Hindlimb muscle (tissue), 1 donor: ENCODE measurements at places on chromosomes 7 and 10. TPM values are rescaled to one million over a fixed set of nuclear protein-coding genes. Genes with fewer than 3 reads are reported as not detected.

Gene STOX1
- polyA plus RNA-seq = 2.3 TPM

Gene SHH
- 0.10 TPM for polyA plus RNA-seq

Gene MOGAT3
- polyA plus RNA-seq = not detected

Gene DUSP5
- polyA plus RNA-seq = 4.2 TPM

Gene PANK1
- 16.0 TPM for polyA plus RNA-seq

Gene MKX
- polyA plus RNA-seq = 0.93 TPM

Gene CAV1
- 196 TPM for polyA plus RNA-seq

Gene AKR1C2
- polyA plus RNA-seq = 5.7 TPM

- peak; percentile 19 for DNase-seq
These were observed 49.7 kb downstream of the BZW2 start for GRCh38 chr7:16695621-16696237.

DNA sequence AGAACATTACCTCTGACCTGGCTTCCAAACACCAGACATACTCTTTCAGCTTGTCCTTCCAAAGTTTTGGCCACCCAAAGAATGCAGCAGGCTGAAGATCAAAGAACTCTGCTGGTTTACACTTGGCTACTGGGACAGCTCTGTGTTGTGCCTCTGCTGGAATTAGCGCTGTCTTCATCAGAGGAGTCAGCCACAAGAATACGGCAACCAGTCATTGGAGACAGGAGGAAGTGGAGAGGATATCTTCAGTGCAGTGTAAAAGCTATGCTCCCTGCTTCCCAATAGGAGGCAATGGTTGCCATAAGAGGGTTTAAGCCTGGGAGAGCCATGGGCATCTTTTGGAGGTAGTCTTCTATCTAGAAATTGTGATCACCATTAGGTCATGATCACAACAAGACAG lies 126.7 kb upstream of the WNT16 start:
- DNase-seq = no peak

DNA sequence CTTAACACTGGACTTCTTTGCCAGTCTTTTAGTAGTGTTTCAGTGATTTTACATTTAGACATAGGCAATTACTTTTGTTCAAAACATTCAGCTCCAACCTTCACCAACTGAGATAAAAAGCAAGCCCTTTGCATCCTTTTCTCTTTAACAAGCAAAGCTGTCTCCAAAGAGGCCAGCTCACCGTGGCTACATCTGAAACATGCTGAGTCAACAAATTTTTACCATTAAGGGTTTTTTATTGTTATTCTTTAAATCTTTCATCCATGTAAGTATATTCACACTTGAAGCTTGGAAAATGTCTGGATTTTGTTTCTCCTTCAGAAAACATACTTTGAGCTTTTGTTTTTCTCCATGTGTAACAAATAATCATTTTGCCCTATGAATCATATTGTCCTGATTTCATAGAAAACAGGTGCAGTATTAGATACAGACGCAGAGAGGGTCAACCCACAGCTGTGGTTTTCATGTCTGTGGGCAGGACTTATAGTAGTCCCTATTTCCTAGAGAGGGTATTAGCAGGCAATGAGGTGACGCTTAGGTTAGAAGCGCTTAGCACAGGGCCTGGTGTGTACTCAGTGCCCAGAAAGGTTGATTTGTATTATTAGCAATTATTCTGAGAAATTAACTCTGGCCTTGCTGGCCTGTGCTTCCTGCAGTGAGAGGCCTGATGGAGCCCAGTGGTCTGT lies 99.5 kb downstream of the MKI67 start:
- DNase-seq = no peak

DNA sequence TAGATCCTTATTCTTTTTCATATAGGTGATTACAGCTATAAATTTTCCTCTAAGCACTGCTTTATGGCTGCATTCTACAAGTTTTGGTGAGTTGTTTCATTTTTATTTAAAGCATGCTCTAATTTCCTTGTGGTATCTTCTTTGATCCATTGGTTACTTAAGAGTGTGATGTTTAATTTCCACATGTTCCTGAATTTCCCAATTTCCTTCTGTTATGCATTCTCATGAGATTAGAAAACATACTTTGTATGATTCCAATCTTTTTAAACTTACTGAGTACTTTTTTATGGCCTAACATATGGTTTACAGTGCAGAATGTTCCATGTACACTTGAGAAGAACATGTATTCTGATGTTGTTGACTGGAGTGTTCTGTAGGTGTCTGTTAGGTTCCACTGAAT lies 53.4 kb downstream of the MYL10 start:
- no peak for DNase-seq

- DNase-seq = no peak
These were observed 1.1 kb downstream of the MEPCE start for GRCh38 chr7:100430493-100431285.

DNA sequence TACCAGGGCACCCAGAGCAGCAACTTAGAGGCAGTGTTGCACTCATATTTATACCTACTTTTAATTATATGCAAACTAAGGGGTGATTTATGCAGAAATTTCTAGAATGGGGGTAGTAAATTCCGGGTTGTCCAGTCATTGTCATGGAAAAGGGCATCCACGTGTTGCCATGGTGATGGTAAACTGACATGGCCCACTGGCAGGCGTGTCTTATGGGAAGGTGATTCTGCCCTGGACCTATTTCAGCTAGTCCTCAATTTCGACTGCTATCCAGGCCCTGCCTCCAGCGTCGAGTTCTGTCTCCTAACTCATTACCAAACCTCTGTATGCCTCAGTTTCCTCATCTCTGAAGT lies 12.8 kb downstream of the SNX8 start:
- no peak for DNase-seq

- no peak for DNase-seq
These were observed 6.2 kb upstream of the TPST1 start for GRCh38 chr7:66198956-66199355.

DNA sequence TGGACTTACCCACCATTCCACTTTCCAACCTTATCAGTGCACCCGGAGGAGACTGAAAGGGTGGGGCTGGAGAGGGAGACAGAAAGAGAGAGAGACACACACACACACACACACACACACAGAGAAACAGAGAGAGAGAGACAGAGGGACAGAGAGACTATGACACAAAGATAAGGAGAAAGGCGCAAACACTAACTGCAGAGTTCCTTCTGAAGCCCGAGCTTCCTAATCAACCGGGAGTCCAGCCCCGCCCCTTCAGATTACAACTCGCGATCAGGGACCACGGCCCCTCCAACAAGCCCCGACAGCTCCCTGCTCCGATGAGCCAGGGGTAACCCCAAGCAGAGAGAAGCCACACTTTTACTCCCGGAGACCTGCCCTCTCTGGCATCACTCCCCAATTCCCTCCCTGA lies 499 bp downstream of the GAL3ST4 start:
- no peak for DNase-seq

- no peak for DNase-seq
These were observed 112.0 kb downstream of the PFKFB3 start for GRCh38 chr10:6314620-6315205.

GRCh38 chr7:85030893-85031292 lies 156.0 kb downstream of the SEMA3D start:
- peak; percentile 34 for DNase-seq

DNA sequence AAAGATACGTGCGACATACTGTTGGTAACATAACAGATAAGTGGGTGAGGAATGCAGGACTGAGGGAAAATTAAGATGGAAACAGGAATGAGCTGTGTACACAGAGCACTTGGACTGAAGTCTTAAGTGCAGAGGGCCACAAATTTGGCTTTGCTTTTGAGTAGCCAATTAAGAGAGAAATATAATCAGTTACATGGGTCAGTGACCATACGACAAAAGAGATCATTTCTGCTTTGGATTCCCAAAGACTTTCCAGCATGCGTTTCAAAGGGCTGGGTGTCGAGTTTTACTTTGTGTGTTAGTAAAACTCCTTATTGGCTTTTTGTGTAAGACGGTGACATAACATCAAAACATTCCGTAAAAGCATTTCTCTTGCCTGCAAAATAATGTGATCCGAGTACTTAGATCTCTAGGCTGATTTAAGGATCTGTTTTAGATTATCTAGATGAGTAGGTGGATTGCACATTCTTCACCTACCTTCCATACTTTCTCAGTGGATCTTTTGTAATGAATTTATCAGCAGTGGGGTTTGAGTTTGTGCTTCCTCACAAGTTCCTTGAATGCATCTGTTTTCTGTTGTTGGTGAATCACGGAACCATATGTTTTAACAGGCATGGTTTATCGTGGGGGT lies 7.5 kb downstream of the RABGEF1 start:
- no peak for DNase-seq

DNA sequence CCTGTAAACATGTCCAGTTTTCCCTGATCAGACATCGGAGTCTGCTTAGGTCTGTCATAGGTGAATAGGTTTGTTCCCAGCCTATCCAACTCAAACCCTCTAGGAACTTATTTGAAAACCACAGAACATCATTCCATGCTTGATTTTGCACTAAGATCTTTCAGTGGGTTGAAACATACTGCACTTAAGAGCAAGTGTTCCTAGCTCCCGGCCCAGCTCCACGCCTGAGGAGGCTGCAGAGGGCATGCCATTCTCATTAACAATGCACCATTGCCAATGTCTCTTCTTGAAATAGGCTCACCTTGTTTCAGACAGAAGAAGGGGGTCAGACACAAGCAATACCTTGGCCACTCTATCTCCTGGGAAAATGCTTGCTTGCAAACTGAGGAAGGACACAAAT lies 78.0 kb upstream of the EGR2 start:
- no peak for DNase-seq
